ENCODE measurements at places on chromosomes 2 and 18.

DNA sequence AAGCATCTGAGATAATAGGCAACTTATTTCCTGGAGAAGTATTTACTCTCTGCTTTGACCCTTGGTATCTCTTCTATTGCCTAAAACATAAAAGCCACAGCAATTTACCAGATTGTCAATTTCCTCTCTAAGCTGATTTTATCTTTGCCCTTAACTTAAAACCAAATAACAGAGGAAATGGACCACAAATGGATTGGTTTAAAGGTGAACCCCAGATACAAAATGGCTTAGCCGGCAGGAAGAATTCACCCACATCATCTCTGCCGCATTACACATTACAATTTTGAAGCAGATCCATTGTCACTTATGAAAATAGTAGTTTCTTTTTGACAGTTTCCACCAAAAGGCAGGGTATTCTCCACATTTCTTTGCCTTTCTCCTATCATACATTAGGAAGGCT, 585.8 kb upstream of the CHAC2 start:
- DNase-seq: no peak

DNA sequence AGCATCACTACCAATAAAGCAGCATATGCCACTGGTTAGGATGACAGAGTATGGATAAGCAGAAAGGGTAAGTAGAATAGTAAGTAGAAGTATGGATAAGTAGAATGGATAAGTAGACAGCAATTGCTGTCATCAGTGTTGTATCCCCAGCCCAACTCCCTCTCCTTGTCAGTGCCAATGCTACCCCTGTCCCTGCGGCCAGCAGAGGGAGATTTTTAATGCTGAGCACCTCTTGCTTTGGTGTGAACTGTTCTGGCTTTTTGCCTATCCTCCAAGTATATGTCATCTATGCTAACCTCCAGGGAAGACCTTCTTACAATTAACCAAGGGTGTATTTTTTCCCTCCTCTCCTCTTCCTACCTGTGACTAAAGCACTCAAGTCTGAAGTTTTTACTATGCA, 136.7 kb upstream of the SPHKAP start:
- DNase-seq: no peak

DNA sequence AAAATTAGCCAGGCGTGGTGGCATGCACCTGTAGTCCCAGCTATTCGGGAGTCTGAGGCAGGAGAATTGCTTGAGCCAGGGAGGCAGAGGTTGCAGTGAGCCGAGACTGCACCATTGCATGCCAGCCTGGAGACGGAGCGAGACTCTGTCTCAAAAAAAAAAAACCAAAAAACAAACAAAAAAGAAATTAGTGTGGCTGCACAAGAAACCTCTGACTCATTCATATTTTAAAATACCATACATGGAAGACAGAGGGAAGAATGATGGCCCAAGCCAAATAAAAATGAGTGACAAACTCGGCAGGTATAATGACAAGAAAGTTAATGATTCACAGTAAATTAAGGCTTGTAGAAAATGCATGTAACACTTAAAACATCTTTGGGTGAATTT, 875.8 kb downstream of the EPHA4 start:
- no peak for DNase-seq

DNA sequence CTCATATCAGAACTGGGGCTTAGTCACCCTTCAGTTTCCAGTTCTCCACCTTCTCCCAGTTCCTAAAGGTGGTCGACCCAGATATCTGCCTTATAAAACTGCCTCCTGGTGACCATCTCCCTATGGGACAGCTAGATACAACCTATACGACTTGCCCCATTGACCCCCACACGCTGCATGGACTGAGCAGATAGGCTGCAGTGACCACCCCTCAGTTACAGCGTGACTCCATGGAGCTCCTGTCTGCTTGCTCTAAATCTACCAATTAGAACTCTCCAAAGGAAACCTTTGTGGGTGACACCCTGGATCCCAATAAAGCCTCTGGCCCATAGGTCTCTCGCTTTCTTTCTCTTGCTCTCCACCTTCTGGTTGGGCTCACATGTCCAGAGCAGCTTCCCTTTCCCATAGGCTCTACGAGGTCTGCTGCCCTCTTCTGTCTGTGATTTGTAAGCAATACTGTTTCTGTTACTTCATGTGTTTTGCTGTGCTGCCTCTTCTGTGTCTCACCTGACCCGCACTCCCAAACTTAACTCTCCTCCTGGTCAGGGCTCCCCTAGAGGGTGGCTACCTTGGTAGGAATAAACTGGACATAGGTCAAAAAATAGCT, 971.3 kb upstream of the FAM98A start:
- DNase-seq: no peak

- no peak for DNase-seq
Observed at GRCh38 chr2:156339865-156340264, 7.3 kb upstream of the NR4A2 start.

DNA sequence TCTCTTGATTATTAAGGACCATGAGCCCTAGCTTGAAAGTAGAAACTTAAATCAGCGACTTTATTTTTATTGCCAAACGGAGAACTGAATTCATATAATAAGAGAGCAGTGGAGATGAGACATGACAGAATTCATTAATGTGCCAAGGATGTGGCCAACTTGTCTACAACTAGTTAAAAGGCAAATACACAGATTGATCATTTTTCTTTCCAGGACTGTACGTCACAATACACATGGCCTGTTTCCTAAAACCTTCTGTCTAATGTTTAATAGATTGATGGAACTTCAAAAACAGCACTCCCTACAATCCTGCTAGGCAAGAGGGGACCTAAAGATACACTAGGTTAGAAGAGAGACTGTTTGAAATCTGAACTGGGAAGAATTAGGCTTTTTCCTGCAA, 647.8 kb downstream of the SATB2 start:
- no peak for DNase-seq

DNA sequence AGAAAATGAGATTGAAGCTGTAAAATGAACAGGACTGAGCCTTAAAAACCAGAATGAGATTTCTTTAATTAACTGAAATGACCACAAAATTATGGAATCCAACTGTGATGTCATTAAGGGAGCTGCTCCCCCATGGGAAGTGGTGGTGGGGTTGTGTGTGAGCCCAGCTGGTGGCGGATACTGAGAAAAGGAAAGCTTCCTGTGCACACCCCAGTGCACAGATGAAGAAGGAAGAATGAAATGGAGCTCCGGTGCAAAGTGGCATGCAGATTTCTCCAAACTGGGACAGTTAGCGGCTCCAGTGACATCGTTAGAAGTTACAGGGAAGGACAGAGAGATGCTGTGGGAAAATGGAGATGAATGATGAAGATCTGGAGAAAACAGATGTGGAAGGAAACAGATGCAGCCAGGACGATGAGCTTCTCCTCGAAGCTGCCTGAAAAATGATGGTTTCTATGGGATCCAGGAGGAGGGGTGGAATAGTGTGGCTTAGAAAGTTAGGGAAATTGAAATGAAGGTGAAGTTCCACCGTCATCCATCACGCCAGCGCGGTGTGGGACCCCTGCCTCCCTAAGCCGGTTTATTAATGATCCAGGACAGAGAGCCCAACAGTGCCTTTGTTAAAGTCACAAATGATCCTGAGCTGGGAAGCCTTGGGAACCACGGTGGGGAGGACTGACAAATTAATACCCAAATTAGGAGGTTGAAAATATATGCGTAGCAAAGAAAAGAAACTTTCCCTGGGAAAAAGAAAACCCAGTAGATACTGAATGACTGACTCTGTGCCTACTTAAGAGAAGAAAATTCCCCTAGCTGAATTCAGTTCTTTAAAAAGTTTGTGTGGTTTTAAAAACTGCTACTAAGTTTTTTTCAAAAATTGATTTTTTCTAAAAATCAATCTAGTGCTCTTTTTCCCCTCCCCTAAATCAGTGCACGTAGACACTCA, 77.2 kb downstream of the TSN start:
- no peak for DNase-seq

- DNase-seq: no peak
Observed at GRCh38 chr2:222859786-222860612, 837 bp upstream of the ACSL3 start.

GRCh38 chr2:217826520-217826919, 176.3 kb downstream of the TNS1 start:
- no peak for DNase-seq

DNA sequence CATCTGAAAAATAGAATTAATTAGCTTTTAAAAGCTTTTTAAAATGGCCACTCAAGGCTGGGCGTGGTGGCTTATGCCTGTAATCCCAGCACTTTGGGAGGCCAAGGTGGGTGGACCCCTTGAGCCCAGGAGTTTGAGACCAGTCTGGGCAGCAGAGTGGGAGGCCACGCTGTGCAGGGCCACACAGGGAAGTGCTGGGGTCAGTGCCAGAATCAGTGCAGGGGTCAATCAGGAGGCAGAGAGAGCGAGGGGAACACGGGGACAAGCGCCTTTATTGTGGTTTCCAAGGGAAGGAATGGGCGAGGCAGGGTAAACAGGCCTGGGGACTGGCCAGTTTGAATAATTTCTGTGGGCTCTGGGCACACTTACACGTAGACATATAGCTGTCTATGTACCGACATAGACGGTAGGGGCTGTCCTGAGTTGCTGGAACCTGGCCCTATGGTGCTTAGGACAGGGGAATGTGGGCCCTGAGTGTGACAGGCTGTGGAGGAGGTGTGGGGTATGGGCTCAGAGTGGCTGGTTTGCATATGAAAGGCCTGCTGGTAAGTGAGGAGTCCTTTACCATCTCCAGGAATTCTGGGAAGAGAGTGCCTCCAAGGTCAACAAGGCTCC, 42.9 kb downstream of the DYSF start:
- DNase-seq: no peak

- no peak for DNase-seq
Observed at GRCh38 chr18:79570266-79571201, 109.1 kb upstream of the CTDP1 start.

GRCh38 chr18:47417807-47418206, 166.3 kb upstream of the SKOR2 start:
- no peak for DNase-seq

- DNase-seq: no peak
Observed at GRCh38 chr2:172437419-172438341, 10.3 kb downstream of the ITGA6 start.

DNA sequence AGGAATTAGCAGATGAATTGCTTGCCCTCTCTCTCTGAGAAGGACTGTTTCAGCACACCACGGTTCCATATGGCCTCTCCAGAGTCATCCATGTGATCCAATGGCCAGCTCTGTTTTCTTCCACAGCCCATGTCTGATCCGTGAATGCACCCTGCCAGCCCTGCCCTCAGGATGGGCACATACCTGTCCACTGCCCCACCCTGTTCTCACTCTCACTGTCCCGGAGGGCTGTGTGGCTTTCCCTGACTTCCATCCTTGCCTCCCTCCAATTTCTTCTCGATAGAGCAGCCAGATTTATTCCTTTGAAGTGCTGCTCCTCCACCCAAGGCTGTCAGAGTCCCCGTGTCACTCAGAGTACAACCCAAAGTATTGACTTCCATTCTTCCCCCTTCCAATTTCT, 343.1 kb downstream of the TGIF1 start:
- no peak for DNase-seq

- DNase-seq: no peak
Observed at GRCh38 chr2:170715062-170715931, at the start of gene SP5. Gene SP5 (plus strand): TSS chr2:170715337. CDS start chr2:170715513, 176 bp downstream.

- no peak for DNase-seq
Observed at GRCh38 chr2:26487192-26487591, 9.3 kb upstream of the OTOF start.

GRCh38 chr2:237495521-237496117, 8.6 kb downstream of the MLPH start:
- DNase-seq: no peak

- DNase-seq: no peak
Observed at GRCh38 chr18:34224423-34225217, at the start of gene NOL4. Gene NOL4 (minus strand): TSS chr18:34224913. CDS start chr18:34223253, 1,660 bp downstream.

- DNase-seq: no peak
Observed at GRCh38 chr2:37555457-37555856, 116.0 kb downstream of the CDC42EP3 start.

DNA sequence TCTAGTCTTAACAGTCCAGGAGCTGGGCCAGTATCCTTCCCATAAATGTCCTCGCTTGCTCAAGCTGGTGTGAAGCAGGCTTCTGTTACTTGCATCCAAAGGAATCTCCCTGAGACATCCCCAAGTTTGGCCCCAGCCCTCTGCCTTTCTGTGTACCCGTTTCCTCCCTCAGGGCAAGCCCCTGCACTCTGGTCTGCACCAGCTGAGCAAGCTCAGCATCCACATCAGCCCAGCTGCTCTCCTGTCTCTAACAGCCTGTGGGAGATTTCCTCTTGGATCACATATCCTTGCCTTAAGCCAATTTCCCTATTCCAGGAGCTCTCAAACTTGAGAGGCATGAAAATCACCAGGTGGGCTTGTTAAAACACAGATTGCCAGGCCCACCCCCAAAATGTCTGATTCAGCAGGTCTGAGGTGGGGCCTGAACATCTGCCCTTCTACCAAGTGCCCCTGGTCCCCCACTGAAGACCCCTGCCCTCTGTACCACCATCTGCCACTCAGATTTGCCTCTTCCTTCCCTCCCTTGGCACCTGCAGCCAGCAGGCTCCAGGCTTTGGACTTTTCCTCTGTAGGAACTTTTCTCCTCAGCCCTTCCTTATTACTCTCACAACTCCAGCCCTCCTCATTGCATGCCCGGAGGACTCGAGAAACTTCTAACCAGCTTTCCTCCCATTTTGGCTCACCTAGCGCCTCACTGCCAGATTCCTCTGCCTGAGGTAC, 32.1 kb downstream of the REEP1 start:
- DNase-seq: no peak

DNA sequence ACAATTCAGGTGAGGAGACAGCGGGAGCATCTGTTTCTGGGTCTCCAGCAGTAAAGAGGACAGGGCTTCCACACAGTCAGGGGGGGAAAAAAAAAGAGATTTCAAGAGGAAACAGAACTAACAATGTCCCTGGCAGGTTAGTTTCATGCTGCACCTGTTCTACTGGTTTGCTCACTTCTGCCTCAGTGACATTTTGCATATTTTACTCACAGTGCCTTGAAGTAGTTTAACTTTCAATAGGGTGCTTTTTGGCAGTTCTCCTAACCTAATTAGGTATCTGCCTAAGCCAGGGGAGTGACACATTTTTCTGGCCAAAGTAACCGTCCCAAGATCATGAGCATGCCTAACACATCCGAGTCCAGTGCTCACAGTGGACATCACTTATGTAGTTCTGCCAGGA, 109.0 kb upstream of the ALK start:
- DNase-seq: no peak

DNA sequence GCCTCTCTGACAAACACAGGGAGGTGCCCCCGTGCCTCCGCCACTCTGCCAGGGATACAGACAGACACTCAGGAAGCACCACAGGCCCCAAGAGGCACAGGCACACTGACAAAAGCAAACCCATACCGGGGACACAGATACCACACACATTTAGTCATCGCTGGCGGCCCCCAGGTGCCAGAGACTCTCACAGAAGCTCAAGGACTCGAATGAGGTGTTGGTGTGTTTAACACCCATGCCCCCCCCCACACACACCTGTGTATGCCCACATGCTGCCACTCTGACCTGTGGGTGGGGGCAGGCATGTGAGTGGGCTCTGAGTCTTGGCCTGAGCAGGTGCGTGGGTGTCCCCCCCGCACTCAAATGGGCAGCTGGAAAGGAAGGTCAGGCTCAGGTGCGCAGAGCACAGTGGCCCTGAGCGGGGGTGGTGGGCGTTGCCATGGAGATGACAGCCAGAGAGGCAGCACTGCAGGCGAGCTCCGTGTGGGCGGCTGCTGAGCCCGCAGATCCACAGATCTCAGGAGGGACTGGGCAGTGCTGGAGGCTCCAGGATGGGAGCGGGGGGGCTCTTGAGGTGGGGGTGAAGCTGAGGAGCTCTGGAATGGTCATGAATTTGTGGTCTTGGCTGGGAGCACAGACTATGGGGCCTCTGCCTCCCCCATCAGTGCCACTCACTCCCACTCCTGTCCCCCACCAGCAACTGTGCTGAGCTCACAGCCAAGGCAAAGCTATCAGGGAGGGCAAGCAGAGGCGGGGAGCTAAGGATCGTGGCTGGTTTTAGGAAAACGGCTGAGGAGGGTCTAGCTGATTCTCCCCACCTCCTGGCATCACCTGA, 73.9 kb upstream of the TAF1B start:
- no peak for DNase-seq
